ENCODE measurements at places on chromosomes 1 and 21.

- peaks cover 75% of the 10 kb centered on the region for H3K4me1 ChIP-seq
- H3K27me3 ChIP-seq: no peaks in the 10 kb centered on the region
- DNase-seq: no peak
- peaks cover 10% of the 10 kb centered on the region for H3K36me3 ChIP-seq
- no peak overlapping the region for H3K4me3 ChIP-seq
Measured at GRCh38 chr1:91750398-91750996, 135.5 kb downstream of the TGFBR3 start.

- H3K4me3 ChIP-seq: no peak overlapping the region
- H3K27ac ChIP-seq: no peak overlapping the region
- H3K27me3 ChIP-seq: no peaks in the 10 kb centered on the region
- no peak for DNase-seq
- peaks cover 5% of the 10 kb centered on the region for H3K4me1 ChIP-seq
Measured at GRCh38 chr1:247386687-247387086, 29.3 kb upstream of the NLRP3 start.

GRCh38 chr1:31745096-31745945, 18.8 kb downstream of the ADGRB2 start:
- no peaks in the 10 kb centered on the region for H3K27me3 ChIP-seq
- H3K36me3 ChIP-seq: peaks cover 2% of the 10 kb centered on the region
- no peak overlapping the region for H3K4me3 ChIP-seq
- H3K27ac ChIP-seq: no peak overlapping the region
- peaks cover 43% of the 10 kb centered on the region for H3K4me1 ChIP-seq

DNA sequence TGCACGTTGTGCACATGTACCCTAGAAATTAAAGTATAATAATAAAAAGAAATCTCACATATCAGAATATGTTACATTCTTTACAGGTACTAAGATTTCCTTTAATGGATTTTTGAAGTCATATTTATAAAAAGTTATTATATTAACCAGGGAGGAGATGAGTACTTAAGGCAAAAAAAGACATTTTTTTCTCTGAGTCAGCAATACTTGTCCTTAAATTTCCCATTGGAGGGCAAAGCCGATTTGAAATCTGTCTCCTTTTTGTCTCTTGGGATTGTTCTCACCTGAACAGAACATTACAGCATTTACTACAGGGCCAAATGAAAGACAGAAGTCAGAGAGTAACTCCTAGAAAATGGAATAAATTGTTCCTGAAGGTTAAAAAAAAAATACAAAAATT, 26.3 kb upstream of the SLC16A1 start:
- H3K27me3 ChIP-seq: no peaks in the 10 kb centered on the region
- no peaks in the 10 kb centered on the region for H3K36me3 ChIP-seq
- H3K4me3 ChIP-seq: no peak overlapping the region
- DNase-seq: no peak
- H3K4me1 ChIP-seq: peaks cover 3% of the 10 kb centered on the region

- DNase-seq: no peak
- no peaks in the 10 kb centered on the region for H3K4me1 ChIP-seq
- no peaks in the 10 kb centered on the region for H3K36me3 ChIP-seq
- H3K27ac ChIP-seq: no peak overlapping the region
Measured at GRCh38 chr1:197862221-197862620, 40.2 kb upstream of the C1orf53 start.

- H3K4me1 ChIP-seq: no peaks in the 10 kb centered on the region
- H3K27me3 ChIP-seq: no peaks in the 10 kb centered on the region
- no peaks in the 10 kb centered on the region for H3K36me3 ChIP-seq
Measured at GRCh38 chr1:186974774-186975181, 146.0 kb downstream of the PLA2G4A start.

DNA sequence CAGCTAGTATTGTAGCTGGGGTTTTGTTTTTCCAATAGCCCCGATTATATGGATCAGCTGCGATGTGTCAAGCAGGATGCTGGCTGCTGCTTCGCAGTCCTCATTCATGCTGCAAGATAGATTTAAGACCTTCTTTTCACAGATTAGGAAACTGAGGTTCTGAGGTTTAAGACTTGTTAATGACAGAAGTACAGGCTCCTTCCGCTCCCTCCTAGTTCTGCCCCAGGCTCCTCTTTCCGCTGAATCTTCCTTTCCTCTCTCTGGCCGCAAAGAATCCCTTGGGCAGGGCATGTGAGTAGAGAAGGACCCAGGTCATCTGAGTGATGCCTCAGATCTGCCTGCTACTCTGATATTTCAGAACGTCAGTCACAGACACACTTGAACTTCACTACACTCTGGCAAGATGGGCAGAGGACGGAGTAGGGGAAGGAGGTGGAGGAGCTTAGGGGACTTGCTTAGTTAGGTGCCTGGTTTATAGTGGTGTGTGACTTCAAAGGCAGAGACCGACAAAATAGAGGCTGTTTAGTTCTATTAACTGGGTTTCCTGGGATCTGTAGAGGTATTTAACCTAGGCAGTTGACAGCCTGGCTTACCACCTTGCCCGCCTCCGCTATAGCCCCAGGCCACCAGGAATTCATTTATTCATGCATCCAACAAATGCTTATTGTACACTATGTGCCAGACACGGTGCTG, 4.2 kb downstream of the IGSF21 start:
- H3K36me3 ChIP-seq: no peaks in the 10 kb centered on the region
- peaks cover 9% of the 10 kb centered on the region for H3K4me1 ChIP-seq
- H3K27ac ChIP-seq: no peak overlapping the region
- peaks cover 98% of the 10 kb centered on the region for H3K27me3 ChIP-seq
- no peak for DNase-seq

GRCh38 chr1:9286556-9286955, 6.1 kb upstream of the SPSB1 start:
- DNase-seq: no peak
- peaks cover 32% of the 10 kb centered on the region for H3K4me1 ChIP-seq
- H3K36me3 ChIP-seq: no peaks in the 10 kb centered on the region
- H3K4me3 ChIP-seq: no peak overlapping the region
- no peak overlapping the region for H3K27ac ChIP-seq

DNA sequence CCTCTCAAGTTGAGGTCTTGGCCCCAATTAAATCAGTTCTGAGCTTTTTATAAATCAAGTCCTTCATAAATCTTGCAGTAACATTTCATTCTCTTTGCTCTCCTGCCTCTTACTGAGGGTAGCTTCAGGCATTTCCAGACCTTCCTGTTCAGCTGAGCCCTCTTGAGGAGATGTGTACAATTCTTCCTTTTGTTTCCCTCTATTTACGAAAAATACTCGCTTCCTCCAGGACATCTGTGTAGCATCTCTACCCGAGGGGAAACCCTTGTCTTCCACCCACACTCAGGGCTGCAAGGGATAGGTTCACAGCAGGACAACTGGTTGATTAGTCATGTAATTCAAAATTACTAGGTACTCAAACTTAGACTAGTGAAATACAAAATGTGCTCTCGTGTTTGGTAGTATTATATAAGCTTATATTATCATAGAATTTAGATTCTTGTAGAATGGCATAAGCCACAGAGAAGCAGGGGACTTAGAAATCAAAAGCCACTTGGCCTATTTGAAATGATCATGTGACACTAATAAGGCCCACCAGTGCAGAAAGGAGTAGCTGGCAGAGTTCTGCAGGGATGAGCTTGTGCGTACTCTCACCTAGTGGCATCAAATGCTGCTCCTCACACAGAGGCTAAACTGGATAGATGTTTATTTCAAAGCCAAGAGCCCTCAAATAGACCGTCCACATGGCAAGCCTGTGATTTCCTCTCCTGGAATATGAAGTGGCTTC, 126.7 kb downstream of the GDAP2 start:
- H3K27ac ChIP-seq: no peak overlapping the region
- no peaks in the 10 kb centered on the region for H3K36me3 ChIP-seq

- DNase-seq: no peak
- peaks cover 9% of the 10 kb centered on the region for H3K27me3 ChIP-seq
- H3K27ac ChIP-seq: no peak overlapping the region
- no peak overlapping the region for H3K4me3 ChIP-seq
Measured at GRCh38 chr21:38388647-38389353, 109.5 kb downstream of the ERG start.

DNA sequence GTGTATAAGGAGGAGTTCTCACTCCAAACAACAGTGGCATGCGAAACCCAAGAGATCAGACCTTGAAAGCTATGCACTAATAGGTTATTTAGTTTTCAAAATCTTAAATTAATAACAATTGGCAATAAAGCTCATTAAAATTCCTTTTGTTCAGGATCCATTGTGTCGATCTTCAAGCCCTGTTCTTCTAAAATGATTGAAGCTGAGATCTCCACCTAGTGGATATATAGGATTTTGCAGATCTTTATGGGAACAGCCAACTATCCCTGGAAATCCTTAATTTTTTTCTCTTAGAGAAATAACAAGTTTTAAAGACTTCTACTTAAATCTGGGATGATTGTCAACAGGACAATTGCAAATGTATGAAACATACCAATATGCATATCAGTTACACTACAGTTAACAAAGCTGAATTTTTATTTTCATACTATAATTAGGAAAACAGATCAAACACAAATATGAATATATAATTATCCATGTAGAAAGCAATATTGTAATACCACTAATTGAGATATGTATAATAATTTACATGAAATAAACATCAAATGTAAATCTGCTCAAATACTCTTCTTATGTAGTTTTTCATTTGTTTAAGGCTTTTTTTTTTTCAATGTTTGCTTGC, 43.3 kb downstream of the LRRC53 start:
- H3K27me3 ChIP-seq: no peaks in the 10 kb centered on the region
- DNase-seq: no peak
- H3K4me3 ChIP-seq: no peak overlapping the region
- no peak overlapping the region for H3K27ac ChIP-seq
- no peaks in the 10 kb centered on the region for H3K4me1 ChIP-seq

All from effector memory CD8-positive, alpha-beta T cell (primary cell).